ENCODE measurements at places on chromosomes 5 and 9. TPM values are rescaled to one million over a fixed set of nuclear protein-coding genes. Genes with fewer than 3 reads are reported as not detected.

ZNF474 gene
- 1.2 TPM for total RNA-seq

TOR2A gene
- 7.0 TPM for total RNA-seq

DNA sequence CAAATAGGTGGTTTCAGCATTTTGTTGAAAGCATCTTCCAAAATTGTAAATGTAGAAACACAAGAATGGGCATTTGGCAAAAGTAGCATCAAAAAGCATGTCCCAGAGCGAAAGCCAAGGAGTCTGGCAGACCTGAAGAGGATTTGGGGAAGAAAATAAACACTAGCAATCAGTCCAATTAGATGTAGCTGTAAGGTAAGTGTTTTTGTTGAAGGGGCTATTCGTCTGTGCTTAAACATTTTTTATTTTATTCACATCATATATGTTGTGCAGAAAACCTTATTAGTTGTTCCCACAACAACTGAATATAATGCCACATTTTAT, 954.1 kb upstream of the COX7C start:
- no peak for DNase-seq

GRCh38 chr5:147573211-147573610, 63.3 kb upstream of the DPYSL3 start:
- DNase-seq, result no peak

GDNF gene
- not detected for total RNA-seq

IL11RA gene
- total RNA-seq, result 5.0 TPM

DNA sequence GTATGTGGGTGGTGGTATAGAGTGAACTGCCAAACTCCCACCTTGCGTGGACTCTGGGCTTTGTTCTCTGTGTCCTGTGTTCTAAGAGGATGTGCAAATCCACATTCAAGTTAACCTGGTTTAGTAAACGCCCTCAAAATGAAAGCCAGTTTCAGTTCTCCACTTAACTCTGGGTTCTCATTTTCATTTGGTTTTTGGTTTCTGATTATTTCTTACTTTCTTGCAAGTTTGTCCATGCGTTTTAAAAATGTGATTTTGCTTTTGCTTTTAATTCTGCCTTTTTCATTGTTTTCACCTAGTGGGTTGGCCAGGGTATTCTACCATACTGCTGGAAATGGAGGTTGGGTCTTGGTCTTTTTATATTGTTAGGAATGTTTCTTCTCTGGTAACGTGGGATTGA, 38.2 kb downstream of the GALNT10 start:
- DNase-seq, result no peak

DNA sequence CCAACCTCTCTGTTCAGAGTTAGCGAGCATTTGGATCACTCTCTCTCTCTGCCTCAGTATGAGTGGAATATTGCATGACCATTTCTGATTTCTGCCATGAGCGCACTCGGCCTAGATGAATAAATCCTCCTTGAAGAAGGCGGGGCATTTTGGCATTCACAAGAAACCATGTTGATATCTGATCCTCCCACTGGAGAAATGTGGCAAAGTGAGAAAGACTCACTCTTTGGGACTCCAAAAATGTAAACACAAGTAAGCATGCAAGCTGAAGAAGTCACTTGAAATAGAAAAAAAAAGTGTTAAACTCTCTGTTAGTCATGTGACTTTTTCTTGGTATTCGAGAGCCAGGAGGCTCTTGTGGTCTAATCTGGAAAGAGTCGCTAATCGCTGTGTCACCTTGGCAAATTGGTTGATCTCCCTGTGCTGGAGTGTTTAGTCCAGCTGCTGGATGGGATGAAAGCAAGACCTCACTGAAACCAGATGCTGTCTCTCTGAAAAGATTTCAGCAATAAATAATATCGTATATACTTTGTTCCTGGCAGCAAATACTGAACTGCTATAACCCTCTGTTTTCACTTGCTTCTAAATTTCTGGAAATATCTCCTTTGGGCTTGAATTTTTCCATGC, 95.5 kb downstream of the GHR start:
- no peak for DNase-seq

- DNase-seq, result no peak
Measured at GRCh38 chr5:140561753-140562523, 2.5 kb downstream of the APBB3 start.

ETF1 gene
- 63.3 TPM for total RNA-seq

SLC45A2 gene
- total RNA-seq, result 0.16 TPM

SPINK4 gene
- not detected for total RNA-seq

DNA sequence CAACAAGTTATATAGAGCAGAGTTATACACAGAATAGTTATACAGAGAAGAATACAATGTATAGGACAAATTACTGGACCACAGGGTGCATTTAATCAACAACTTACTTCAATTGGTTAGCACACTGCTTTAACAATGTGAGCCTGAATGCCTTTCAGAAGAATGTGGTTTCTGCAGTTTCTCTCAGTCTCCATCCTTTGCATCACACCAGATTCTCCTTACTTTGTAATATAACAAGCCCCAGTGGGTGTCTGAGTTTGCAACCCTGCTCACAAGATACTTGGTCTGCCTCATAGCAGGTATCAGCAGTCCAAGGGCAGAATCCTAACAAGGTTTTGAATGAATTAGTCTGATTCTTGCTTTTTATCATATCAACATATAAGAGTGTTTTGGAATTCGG, 114.6 kb downstream of the GABRB2 start:
- no peak for DNase-seq

SLC25A46 gene
- total RNA-seq, result 180 TPM

DNA sequence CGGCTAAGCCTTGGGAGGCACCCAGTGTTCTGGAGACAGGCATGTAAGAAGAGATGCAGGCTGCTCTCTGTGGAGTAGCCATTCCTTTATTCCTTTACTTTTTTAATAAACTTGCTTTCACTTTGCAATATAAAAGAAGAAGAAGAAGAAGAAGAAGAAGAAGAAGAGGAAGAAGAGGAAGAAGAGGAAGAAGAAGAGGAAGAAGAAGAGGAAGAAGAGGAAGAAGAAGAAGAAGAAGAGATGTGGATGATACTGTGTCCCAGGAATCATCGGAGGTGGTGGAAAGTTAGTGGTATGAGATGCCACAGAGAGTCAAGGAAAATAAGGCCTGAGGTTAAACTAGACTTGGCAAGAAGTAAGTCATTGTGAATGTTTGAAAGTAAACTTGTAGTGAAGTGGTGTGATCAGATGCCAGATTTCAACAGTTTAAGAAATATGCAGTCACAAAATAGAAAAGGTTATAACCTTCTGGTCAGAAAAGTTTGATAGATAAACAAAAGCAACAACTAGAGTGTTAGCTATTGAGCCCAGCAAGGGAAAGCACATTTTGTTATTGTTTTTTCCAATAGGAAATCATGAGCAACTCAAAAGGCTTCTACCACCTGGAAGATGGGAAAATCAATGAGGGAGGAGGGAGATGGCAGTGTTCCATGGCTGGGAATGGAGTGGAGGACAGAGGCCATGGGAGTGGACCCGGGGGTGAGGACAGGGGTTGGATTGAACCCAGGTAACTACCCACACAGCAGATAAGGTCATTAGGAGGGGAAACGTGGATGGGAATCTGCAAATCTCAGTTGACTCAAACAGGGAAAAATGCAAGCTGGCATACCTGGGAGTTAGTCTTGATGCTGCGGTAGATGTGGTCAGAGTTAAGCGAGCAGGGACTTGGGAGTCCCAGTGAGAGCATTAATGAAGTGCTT, 16.8 kb downstream of the AOPEP start:
- DNase-seq, result no peak

Measured in occipital lobe (tissue), 3 donors.